Activated CD4-positive, CD25-positive, alpha-beta regulatory T cell (primary cell): ENCODE measurements at places on chromosomes 2 and 18.

GRCh38 chr2:6866275-6866671 lies 566 bp upstream of the CMPK2 start:
- DNase-seq = no peak

DNA sequence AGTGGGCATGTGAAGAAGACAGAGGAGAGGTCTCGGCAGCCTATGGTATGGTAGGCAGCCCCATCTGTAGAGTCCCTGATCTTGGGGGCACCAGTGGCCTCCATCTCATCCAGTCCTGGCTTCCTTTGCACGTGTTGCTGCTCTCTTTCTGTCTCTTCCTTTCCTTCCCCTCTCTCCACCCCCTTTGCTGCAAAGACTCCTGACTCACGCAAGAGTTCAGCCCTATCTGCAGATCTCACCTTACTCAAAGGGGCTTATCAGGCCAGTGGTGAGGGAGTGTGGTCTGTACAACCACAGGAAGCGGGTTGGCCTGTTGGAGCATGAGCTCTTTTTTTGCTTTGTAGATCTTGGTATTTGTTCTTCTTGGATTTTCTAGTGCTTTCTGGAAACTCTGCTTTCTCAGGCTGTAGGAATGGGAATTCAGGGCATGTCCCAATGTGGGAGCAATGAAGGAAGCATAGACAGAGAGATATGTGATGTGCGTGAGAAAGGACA lies 14.6 kb upstream of the NT5DC4 start:
- DNase-seq = no peak

GRCh38 chr2:62354771-62355561 lies 151.0 kb downstream of the TMEM17 start:
- DNase-seq = no peak

DNA sequence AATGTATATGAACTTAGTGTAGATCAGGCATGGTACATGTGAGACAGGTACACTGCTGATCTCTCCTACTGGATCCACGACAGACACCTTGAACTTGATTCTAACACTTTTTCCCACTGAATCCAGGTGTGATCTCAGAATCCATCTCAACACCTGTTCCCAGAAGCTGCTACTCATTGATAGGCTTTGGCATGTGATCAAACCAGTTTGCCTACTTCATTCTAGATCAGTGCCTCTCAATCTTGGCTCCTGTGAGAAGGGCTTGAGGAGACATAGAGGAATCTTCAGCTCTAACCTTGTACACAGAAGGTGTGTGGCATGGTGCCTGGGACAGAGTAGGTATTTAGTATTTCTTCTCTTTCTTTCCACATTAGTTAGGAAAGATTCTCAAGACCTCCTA lies 212.3 kb upstream of the ATP5MC3 start:
- DNase-seq = no peak

- DNase-seq = no peak
Observed at GRCh38 chr18:23062011-23062410, 73.3 kb upstream of the CABLES1 start.

DNA sequence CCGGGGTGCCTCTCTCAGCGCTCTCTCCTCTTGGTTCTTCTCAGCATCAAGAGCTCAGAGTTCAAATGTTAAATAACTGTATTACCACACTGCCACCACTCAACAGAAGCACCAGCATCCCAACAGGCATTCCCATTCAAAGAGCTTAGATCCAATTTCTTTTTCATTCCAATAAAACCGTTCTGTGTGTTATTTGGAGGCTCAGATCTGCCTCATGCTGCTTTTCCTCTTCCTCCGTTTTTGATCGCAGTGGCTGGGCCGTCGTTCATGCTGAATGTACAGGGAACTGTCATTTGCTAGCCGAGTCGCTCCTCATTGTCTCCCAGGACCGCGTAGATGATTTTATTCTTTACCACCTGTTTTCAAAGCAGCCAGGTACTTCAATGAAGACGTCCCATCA lies 798.9 kb upstream of the SALL3 start:
- DNase-seq = no peak

GRCh38 chr18:67010919-67011318 lies 407.0 kb upstream of the CDH19 start:
- DNase-seq = no peak
